ENCODE measurements at places on chromosomes 1 and 21. TPM values are rescaled to one million over a fixed set of nuclear protein-coding genes. Genes with fewer than 3 reads are reported as not detected.

Gene ISG15
- 9.7 TPM for total RNA-seq

Gene TMEM82
- total RNA-seq, result not detected

Gene PRRX1
- total RNA-seq, result 2.2 TPM

Gene S100A8
- total RNA-seq, result 17,245 TPM

Gene CYP2J2
- 7.7 TPM for total RNA-seq

Gene ZNF436
- total RNA-seq, result 14.9 TPM

Gene TRIM46
- 0.38 TPM for total RNA-seq

Gene CYP4A22
- not detected for total RNA-seq

Gene RCAN3
- 24.1 TPM for total RNA-seq

DNA sequence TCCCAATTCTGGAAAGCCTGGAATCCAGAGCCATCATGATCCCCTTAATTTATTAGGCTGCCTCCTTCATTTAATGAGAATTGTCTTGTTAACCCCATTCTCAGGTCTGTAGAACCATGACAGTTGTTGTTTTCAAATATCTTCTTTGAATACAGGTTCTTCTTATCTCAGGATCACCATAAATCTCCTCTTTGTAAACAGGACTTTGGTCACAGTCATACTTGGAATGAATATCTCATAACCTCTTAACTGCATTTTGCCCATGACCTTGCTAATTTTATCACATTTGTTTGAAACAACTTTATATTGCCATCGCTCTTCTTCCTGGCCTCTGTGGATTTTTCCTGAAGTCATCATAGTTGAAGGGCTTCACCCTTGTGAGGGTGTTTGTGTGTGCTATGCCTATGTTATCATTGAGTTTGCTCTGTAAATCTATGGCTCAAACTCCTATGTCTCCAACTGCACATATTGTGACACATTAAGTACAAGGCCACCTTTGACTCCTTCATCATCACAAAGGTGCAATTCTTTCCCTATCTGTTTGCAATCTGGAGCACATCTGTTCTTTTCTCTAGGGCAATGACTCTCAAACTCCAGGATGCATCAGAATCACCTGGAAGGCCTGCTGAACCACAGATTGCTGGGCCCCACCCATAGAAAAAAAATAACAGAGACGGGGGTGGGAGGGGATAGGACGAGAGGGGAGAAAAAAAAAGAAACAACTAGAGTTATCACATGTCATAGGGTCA is 54.2 kb downstream of the FCRL5 start:
- DNase-seq, result no peak

GRCh38 chr1:25999041-25999800 is 1.4 kb upstream of the PAFAH2 start:
- DNase-seq, result no peak

DNA sequence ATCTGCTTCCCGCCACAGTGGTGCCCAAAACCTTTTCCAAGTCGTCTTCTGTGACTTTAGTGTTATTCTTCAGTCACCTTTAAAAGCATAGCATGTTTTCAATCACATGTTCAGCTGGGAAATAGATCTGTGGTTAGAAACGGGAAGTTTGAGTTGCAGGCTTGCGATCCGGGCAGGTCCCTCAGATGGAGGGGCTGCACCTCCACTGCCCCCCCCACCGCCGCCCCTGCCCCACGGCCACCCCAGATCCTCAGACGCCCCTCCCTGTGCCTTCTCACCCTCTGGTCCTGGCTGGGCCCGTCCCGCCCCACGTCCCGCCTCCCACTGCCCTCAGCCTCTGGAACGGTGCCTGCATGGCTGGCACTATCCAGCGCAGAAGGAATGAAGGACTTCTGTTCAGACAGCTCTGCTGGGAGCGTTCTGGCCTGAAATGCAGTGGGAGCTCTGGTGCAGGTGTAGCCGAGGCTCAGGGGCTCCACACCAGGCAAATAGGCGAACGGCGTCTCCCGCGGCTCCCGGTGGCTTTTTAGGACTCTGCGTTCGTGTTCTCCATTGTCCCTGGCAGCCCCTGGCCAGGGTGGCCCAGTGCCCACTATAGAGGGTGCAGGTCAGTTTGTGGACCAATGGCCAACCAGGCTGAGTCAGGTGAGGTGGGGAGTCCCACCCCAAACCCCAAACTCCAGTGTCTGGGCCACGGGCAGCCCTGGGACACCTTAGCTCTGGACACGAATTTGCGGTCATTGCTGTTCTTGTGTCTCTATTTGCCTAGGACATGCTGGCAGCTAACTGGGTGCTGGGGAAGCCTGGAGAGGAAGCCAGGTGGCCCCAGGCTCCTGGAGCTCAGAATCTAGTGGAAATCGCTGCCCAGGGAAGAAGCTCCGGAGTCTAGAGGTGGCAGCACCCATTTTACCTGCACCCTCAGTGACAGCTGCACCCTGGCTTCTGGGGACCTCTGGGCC is 67.1 kb downstream of the FAAP20 start:
- no peak for DNase-seq

DNA sequence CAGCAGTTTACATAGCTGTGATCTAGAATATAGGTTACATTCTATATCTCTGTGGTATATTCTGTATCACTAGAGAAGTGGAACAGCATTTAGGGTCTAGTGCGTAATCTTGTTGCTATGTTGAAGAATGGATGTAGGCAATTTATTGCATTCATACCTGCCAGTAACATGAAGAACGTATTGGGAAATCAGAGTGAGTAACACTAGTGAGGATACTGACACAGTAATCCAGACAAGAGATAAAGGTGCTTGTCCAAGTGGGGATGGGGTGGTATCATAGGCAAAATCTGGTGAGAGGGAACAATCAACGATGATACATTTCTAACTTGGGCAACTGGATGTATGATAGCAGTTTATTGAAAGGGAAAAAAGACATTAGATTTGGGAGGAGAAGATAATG is 9.8 kb downstream of the PPP2R5A start:
- no peak for DNase-seq

DNA sequence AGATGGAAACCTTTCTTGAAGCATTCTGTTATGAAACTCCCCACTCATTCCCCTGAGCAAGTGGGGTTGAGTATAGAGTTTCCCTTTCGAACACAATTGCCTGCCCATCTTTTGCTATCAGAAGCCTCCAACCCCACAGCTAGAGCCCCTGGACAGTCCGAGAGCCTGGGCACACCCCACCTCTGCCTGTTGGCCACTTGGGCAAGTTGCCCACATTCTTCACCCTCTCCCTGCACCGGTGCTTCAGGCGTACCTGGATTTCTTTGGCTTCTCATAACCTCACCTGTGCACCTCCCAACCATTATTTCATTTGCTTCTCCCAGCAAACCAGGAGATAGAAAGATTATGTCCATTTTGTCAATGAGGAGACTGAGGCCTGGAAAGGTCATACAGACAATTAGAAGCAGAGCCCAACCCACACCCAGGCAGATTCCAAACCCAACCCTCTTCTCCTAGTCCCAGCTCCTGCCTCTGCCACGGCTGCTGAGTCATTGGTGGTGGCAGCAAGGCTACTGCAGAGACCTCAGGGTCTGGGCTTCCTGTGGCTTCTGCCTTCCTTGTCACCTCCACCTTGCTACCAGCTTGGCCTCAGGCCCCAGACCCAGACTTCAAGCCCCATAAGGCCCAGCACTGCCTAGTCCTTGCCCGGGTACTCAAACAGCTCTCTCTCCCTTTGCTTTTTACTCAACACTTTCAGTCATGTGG is 118.7 kb upstream of the ZBTB40 start:
- DNase-seq, result no peak

- DNase-seq, result no peak
Measured at GRCh38 chr1:33997127-33998036, 133.5 kb downstream of the HMGB4 start.

DNA sequence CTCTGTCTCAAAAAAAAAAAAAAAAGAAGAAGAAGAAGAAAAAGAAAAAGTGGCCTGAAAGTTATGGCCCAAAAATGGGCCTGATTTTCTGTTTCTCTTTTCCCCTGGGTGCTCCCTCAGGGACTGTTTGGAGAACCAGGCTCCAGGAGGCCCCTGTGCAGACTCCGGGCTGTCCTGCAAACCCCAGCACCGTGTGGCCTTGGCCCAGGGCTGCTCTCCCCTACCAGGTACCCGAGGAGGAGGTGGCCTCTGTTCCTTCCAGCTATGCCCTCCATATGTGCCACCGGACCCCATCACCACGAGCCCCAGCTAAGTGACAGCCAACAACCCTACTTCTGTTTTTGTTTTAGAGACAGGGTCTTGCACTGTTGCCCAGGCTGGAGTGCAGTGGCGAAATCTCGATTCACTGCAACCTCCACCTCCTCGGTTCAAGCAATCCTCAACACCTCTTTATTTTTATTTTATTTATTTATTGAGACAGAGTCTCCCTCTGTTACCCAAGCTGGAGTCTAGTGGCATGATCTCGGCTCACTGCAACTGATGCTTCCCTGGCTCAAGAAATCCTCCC is 7.5 kb upstream of the FAAP20 start:
- no peak for DNase-seq

DNA sequence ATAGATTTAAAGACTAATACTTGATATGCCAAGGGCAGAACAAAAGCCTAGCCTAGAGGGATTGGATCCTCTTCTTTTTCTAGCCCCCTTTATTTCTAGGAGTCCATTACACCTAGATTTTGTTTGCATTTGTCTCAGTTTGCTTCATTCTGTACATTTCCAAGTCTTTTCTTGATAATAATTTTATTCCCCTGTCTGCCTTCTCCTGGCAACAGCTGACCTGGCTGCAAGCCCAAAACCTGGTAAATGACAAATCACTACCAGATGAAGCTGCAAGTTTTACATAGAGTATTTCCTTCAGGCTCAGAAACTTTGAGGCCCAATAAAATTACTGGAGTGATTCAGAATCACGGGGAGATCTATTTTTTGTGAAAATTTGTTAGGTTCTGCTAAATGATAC is 36.5 kb upstream of the LHX8 start:
- DNase-seq, result no peak

- no peak for DNase-seq
Measured at GRCh38 chr1:156001662-156002171, 19.0 kb downstream of the SSR2 start.

DNA sequence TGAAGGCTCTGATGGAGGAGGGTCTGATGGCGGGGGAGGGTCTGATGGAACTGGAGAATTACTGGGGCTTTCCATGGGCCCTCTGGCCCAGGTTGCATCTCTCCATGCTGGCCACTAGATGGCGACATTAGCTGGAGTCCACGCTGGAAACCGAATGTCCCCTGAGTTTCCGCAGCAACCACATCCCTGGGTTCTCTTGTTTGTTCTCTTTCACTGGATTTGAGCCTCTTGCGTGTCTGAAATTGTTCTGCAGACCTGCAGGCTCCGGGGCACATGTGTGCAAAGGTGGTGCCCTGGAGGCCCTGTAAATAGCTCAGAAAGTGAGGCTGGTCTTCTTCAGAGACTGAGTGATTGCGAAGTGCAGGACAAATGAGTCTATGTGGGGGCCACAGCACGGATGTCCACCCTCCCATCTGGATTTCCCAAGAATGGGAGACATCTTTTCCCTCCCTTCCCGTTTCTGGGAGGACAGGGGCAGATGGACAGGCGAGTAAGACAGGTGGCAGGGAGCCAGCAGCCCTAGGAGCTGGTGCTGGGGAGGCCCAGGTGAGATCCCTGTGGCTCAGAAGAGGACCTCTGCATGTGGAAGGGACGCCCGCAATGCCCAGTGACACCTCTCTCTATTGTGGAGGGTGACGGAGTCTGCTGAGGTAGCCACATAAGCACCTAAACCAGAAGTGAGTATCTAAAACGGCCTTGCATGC is 73.2 kb upstream of the ABCG1 start:
- DNase-seq, result no peak

GRCh38 chr1:8736927-8737326 is 80.5 kb downstream of the RERE start:
- no peak for DNase-seq

DNA sequence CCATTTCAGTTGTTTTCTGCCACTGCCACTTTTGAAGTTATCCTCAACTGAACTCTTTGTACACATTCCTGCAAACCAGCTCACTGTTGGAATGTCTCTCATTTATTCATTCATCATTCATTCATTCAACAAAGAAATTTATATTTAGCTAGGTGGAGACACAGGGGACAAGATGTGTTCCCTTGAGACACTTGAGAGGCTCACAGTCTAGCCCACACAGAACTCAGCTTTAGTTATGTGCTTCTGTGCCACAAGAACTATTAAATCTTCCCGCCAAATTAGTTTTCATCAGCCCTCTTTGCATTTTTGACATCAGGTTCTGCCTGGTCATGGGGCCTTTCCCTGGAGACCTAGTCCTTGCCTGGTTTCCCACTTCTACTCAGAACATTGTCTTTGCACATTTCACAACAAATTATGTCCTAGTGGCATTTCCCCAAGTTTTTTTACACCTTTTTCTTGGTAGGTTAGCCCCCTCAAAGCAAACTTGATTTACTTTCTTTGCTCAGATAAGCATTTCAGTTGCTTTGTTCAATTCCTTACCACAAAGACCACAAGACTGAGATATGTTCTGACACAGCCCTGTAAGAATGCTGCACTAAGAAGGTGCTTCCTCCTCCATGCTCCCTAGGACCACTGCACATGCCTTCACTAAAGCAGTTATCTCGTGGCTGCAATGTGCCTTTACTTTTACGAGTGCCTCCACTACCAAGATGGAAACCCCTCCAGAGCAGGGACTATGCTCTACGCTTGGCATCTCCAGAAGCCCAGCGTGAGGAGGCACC is 31.0 kb downstream of the ILDR2 start:
- no peak for DNase-seq

- peak; percentile 69 for DNase-seq
Measured at GRCh38 chr1:58784758-58785441, 1.1 kb upstream of the JUN start.

GRCh38 chr1:199335496-199335895 is 692.0 kb upstream of the NR5A2 start:
- DNase-seq, result no peak
